NCI-H526 treated with DMSO at 0.1 percent for 48 hours (cell line): ENCODE measurements at places on chromosomes 4 and X.

DNA sequence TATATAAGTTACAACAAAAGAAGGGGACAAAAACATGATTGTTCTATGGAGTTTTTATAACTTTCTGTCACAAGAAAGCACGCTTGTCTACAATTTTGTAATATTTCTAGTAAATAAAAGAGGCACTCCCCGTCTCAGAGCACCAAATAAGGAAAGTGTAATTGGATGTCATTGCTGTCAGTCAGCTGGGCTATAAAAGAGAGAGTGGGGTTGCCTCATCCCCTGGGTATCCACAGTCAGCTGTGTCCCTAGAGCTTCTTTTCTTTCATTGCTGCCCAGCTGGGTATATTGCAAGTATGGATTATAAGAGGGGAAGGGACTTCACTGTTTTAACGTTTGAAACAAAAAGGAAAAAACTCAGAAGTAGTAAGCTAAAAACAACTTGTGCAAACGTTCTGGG lies 61.3 kb downstream of the NPNT start:
- no peak for DNase-seq

DNA sequence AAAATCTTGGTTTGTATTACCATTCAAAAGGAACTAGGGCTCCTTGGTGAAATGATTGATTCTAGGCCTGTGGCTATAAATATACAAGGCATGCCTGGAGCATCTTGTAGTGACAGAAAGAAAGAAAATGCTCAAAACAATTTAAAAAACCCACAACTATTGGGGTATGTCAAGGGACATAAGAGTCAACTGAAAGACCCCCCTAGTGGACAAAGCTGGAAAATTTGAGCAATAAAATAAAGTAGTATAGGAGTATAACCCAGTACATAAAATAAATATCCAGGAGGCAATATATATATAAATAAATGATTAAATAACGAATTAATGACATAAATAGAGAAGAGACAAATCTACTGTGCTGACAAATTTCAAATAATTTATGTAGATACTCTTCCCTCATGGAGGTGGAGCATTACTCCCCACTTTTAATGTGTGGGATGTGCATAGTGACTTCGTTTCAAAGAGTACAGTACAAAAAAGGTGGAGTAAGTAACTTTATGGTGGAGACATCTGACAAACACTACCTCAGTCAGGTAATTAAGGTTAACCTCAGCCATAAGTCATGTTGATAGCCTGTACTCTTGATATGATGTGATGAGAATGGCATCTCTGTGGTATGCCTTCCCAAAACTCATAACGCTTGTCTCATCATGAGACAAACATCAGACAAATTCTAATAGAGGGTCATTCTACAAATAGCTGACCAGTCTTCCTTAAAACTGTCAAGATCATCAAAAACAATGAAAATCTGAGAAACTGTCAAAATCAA lies 185.0 kb upstream of the GLRA2 start:
- no peak for DNase-seq

DNA sequence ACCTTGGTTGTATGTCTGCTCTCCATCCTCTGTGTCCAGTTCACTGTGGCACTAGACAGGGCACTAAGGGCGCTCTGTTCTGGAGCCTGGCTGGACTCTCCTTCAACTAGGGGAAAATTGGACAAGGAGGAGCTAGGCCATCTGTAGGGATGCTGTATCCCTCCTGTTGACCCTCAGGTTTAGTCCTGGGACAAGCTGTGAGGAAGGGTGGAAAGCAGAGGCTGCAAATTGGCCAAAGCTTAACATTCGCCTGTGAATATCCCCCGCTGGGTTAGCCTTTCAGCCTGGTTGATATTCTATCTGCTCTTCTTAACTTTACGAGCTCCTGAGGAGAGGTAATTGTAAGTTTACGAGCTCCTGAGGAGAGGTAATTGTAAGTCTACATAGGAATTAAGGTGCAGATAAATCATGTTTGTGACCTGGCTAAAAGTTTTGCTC lies 64.4 kb upstream of the ENPEP start:
- DNase-seq = no peak

DNA sequence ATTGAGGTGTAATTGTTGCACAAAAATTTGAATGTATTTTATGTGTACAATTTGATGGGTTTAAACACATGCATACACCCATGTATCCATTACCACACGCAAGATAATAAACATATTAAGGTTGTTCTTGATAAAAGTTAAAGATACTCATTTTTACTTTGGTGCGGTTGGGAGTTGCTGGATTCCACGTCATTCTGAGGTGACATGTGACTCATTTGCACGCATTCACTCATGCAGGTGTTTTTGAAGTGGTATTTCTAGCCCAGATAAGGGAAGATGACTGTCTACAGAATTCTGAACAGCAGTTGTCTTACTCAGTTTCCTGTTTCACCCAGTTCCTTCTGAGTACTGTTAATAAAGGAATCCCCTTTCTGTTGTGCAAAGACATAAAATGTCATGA lies 142.0 kb downstream of the RTL3 start:
- no peak for DNase-seq

GRCh38 chr4:81839347-81840042 lies 367.8 kb upstream of the RASGEF1B start:
- no peak for DNase-seq

DNA sequence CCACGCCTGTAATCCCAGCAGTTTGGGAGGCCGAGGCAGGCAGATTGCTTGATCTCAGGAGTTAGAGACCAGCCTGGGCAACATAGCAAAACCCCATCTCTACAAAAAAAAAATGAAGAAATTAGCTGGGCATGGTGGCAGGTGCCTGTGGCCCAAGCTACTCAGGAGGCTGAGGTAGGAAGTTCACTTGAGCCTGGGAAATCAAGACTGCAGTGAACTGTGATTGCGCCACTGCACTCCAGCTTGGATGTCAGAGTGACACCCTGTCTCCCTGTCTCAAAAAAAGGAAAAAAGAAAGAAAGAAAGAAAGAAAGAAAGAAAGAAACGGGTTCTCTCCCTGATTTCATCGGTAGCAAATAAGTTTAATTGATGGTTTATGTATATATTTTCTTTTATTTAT lies 64.6 kb upstream of the ESX1 start:
- no peak for DNase-seq

- DNase-seq = peak; percentile 6
Measured at GRCh38 chr4:168514249-168514852, 17.5 kb downstream of the PALLD start.

GRCh38 chr4:74327762-74328161 lies 19.5 kb downstream of the EPGN start:
- no peak for DNase-seq

- no peak for DNase-seq
Measured at GRCh38 chr4:76974150-76974549, 24.6 kb downstream of the SEPTIN11 start.

- no peak for DNase-seq
Measured at GRCh38 chr4:138259824-138260223, 17.7 kb upstream of the SLC7A11 start.

DNA sequence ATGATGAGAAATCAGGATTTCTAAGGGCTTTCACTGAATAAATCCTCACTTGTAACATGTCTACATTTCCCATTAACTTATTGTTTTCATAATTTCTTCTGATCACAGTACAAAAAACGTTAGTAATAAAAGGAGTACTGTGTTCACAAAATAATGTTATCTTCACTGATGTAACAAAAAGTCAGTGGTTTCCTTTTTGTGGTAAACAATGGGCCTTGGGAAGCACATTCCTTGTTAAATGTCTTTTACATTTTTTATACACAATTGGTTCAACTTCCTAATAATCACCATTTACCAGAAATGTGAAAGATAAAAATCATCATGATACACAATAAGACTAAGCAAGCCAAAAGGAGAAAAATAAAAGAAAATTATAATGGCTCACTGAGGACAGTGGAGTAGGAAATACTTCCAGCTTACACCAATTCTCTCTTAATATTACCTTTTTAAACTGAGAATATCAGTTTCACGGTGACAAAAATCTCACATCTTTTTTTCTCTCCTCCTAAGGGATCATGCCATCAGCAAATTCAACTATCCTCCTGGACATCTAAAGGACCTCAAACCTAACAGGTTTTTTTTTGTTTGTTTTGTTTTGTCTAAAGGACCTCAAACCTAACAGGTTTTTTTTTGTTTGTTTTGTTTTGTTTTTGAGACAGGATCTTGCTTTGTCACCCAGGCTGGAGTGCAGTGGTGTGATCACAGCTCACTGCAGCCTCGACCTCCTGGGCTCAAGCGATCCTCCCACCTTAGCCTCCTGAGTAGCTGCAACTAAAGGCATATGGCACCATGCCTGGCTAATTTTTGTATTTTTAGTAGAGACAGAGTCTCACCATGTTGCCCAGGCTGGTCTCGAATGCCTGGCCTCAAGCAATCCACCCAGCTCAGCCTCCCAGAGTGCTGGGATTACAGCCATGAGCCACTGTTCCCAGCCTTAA lies 57.3 kb downstream of the FRYL start:
- no peak for DNase-seq

GRCh38 chr4:152112190-152112589 lies 351.4 kb upstream of the GATB start:
- no peak for DNase-seq

DNA sequence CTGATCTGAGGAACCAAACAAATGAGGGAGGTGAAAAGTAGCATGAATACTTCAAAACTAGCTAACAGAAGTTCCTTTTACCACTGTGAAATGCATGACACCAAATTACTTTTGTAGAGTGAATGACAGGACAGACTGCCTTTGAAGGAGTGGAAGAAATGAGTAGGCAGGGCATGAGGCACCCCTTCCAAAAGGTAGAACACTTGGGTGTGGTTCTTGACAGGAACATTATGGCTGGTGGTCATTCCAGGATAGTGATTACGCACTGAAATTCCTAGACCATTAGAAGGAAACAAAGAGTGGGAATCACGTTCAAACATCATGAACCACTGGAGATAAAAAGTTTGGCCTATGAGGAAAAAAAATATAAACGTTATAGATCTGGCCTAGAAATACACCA lies 4.9 kb downstream of the HUWE1 start:
- DNase-seq = no peak

DNA sequence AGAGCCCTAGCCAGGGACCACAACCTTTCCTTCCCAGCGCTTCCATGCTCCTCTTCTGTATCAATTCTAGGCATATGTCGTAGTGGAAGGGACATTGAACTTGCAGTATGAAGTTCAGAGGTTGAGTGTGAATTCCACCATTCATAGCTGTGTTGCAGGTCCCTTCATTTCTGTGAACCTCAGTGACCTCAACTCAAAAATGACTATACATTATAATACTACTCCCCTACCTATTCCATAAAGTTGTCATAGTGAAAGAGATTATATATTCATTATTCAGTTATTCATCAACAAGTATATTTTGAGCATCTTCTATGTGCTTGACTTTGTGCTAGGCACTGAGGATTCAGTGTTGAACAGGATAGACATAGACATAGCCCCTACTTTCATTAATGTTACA lies 28.0 kb downstream of the SH3BGRL start:
- DNase-seq = no peak

DNA sequence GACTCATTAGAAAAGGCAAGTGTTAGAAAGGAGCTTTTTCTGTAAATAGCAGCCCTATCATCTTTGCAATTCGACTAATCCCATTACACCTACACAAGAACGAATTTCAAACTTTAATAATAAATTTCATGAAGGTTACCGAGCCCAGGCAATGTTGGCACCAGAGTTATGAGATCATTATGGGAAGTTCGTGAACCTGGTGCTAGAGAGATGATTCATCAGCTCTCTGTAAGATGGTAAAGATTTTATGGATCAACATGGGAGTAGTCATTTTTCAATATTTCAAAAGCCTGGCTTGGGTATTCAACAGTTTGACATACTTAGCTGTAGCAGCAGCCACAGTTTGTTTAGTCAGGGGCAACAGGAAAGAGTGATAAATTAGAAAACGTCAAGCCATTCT lies 35.8 kb downstream of the AMELX start:
- DNase-seq = no peak

DNA sequence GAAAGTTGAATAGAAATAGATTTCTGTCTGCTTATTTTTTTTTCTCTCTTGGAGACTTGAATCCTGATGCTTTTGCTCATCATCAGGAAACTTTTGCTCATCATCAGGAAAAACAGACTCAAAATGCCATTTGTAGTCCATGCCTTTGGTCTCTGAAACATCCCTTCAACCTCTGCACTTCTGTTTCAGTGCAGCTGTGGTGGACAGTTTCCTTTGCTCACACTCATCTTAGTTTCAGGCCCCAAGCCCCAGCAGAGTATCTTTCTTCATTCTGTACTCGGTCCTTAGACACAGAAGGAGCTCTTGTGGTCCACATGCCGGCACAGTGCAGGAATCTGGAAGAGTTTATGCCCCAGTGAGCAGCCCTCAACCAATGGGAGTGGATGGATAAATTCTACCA lies 337.9 kb downstream of the PPP3CA start:
- no peak for DNase-seq

DNA sequence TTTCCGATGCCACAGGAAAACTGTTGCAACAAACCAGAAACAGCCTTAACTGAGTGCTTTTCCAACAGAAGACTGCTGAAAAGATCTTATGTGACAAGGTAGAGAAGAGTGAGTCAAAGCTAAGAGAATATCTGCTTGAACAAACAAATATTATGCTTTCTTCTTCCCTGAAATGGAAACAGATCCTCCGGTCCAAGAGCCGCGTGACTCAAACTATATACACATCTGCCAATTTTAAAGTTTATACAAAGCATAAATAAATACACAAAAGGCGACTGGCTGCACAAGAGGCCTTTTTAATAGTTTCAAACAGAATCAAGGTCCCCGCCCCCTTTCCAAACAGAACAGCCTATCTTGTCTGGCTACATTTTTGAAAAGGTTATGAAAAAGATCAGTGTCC lies 329.7 kb upstream of the F9 start:
- no peak for DNase-seq
